ENCODE measurements at places on chromosomes 3 and 15.

DNA sequence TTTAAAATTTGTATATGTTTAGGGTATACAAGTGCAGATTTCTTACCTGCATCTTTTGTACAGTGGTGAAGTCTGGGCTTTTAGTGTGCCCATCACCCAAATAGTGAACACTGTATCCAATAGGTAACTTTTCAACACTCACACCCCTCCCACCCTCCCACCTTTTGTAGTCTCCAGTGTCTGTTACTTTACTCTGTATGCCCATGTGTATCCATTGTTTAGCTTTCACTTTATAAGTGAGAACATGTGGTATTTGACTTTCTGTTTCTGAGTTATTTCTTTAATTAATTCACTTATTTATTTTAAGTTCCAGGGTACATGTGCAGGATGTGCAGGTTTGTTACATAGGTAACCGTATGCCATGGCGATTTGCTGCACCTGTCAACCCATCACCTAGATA lies 124.8 kb upstream of the NEO1 start:
- DNase-seq, result no peak

DNA sequence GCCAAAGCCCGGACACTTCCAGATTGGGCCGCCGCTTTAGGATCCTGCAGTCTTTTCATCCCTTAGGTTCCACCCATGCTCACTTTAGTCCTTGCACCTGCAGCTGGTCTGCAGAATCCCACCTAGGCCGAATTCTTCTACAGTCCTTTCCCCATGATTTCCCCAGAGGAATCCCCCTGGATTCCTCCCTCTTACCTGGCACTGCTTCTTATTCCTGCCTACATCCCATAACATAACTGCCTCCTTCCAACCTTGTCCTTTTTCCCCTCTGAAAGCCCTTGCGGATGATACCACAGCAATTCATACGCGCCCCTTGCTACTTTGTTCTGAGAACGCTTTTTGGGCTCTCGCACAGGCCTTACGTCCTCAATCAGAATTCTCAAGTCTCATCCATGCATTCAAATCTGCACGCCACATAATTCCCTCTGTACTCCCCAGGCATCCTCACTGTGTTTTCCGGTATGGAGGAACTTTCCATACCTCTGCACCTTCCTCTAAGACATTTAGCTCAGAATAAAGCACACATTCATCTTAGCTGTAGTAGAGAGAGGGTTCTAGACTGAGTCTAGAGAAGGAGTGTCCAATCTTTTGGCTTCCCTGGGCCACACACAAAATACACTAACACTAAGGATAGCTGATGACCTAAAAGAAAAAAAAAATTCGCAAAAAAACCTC lies 619 bp downstream of the EIF2AK4 start:
- DNase-seq, result no peak

GRCh38 chr3:114154321-114154821 lies 24.5 kb downstream of the DRD3 start:
- DNase-seq, result no peak

- DNase-seq, result no peak
These were observed 290.6 kb downstream of the SATB1 start for GRCh38 chr3:18134386-18135059.

DNA sequence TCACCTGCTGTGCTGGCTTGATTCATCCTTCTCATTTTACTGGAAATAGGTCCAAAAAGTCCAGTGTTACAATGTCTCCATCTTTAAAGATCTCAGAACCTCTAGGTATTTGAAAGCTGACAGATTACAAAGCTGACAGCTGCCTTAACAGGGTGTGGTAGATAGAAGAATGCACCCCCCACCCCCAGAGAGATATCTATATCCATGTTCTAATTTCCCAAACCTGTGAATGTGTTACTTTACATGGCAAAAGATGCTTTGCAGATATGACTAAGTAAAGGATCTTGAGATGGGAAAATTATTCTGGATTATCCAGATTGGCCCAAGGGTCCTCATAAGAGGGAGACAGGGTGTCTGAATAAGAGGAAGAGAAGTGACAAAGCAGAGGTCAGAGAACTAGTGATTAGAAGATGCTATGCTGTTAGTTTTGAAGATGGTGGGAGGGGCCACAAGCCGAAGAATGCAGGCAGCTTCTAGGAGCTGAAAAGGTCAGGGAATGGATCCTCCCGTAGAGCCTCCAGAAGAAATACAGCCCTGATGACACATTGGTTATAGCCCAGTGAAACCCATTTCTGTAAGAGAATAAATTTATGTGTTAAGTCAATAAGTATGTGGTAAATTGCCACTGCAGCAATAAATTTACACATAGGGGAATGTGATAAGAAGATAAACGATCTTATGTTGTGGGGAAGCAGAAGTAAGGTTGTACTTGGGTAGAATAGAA lies 21.5 kb upstream of the FSTL1 start:
- no peak for DNase-seq

DNA sequence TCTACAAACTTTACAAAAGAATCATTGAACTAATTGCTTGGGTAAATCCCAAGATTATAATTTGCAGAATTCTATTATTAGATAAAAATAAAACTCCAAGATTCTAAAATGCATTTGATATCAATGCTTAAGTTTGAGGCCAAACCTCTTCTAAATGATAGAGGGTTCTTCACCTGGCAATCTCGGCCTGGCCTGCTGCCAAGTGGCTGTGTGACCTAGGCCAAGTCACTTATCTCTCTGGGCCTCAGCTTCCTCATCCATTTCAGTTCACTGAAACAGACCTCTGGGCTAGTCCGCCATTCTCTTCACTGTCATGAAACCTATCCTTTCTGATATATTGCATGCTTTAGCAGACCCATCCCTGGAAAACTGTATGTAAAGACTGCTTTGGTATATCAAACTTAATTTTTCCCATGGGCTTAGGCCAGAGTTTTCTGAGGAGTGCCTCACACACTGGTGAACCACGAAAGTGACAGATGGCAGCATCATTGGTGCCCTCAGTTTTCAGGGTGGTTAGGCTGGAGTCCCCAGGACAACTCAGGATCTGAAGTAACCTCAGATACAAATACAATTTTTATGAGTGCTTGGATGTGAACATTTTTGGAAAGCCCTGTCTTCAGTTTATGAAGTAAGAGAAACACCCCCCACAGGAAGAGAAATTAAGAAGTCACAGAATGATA lies 21.8 kb downstream of the NUDT16 start:
- no peak for DNase-seq

DNA sequence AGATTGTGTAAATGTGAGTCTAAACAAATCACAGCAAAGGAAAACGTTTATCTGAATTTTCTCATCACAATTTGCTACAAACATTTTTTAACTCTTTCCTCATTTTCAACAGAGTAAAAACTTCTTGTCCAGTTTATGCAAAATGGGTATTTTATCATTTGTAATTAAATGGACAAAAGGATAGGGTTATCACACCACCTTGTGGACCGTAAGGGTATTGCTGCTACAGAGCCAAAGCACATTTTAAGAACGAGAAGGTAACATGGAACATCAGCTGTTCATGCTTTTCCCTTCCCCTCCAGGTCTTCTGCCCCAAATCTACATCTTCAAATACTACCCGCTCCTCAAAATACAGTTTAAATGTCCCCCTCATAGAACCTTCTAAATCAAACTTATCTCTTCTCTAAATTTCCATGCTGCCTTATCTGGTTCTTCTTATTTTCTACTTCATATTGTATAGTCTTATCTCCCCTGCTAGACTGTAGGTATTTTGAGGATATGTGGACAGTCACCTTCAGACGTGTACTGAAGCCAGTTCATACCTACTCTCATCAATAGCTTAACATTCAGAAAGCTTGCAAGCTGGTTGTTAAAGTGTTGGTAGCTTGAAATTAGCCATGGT lies 12.8 kb upstream of the SETMAR start:
- peak; percentile 7 for DNase-seq

GRCh38 chr3:4693620-4694019 lies 200.5 kb downstream of the ITPR1 start:
- no peak for DNase-seq

- no peak for DNase-seq
These were observed 150.7 kb downstream of the CADPS start for GRCh38 chr3:62724503-62724902.

DNA sequence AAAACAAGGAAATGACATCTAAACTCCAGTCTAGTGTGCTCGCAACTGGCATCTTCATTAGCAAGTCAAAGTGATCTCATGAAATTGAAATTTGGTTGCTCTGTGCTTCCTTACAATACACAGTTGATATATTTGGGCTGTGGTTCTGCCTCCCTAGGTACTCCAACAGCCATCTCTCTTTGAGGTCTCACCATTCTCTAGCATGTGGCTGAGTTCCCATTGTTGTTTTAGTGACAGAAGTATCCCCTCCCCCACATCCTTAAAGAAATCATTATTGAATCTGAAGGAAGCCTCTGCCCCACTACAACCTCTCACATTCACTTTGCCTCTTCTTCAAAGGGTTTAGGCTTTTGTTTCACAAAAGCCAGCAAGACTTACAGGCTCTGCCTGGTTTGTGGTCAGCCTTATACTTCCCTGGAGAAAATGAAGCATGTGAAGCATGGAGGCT lies 516.5 kb downstream of the NLGN1 start:
- no peak for DNase-seq

Data from stimulated activated CD4-positive, alpha-beta T cell treated with anti-CD3 and anti-CD28 coated beads, Interleukin-4, amount 100 ng/mL, for 4 hours (primary cell).